ENCODE measurements at places on chromosomes 5 and 9. TPM values are rescaled to one million over a fixed set of nuclear protein-coding genes. Genes with fewer than 3 reads are reported as not detected.

DNA sequence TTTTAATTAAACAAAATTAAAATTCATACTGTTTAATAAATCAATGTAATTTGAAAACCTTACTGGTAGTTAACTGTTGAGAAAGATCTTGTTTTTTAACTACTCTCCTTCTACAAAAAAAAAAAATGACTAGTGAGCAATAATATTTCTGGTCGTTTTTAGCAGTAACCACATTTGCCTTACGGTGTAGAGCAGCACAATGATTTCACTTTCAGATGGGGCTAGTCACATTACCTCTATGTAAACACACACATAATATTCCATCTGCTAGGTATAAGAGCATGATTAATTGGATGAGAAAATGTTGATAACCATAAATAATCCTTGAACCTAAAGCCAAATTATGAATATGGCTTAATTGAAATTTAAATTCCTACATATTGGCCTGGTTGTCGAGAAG lies 198.1 kb downstream of the CHSY3 start:
- no peak for DNase-seq

- DNase-seq = no peak
Observed at GRCh38 chr9:24721621-24722020, 175.9 kb upstream of the IZUMO3 start.

Gene PRR7
- total RNA-seq = 2.5 TPM

DNA sequence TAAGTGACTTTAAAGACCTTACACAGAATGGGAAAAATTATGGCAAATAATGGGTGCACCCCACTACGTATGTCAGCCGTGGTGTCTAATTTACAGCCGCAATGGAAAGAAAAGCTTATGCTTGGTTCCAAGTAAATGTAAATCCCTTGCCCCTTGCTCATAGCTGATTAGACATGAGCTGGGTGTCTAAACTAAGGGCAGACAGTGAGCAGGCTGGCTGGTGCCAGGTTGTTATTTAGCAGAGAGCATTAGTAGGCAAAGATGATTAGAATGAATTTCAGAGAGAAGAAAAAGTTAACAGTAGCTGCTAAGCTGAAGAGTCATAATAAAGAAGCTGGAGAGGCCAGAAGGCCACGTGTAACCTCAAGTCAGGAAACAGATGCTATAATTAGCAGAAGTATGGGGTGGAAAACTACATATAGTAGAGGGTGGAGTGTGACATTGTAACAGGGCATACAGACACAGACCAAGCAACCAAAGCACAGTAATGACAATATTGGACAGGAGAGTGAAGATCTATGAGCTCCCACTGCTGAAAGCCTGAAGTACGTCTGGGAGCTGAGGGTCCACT lies 257.7 kb downstream of the MCTP1 start:
- DNase-seq = no peak

Gene VCAN
- total RNA-seq = 65.8 TPM

Gene OR1J1
- not detected for total RNA-seq

DNA sequence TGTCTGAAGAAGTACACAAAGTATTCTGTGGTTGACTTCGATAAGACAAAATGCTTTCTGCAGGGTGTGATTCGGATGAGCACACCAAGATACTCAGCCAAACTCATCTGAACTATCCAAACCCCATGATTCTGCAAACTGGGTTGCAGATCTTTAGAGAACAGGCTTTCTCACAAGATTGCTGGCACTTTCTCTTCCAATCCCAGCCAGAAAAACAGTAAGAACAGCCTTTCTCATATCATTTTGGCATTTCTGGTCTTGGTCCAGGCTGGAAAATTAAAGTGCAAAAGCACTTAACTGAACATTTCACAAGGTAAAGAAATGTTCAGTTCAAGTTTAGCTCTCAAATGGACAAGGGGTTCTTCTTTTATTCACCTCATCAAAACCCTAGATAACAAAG lies 269.1 kb downstream of the NR2F1-AS1 start:
- DNase-seq = no peak

DNA sequence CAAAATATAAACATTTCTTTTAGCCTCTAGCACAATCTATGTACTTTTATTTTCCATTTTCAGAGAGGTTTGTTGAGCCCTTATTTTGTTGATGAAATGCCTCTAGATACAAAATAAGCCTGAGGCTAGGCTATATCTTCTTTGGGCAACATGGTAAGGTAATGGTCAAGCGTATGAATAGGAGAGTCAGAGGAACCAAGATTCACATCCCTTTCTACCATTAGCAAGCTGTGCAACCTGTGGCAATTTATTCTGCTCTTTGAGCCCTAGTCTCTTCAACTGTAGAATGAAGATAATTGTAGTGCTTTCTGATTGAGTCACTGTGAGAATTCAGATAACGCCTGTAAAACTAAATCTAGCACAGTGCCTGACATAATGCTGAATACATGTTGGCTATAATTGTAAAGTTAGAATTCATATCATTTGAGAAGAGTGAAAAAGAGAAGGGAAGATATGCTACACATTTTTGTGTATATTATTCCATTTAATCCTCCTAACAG lies 412.5 kb downstream of the CCDC171 start:
- no peak for DNase-seq

- DNase-seq = no peak
Observed at GRCh38 chr5:74833537-74834266, 32.5 kb downstream of the FAM169A start.

DNA sequence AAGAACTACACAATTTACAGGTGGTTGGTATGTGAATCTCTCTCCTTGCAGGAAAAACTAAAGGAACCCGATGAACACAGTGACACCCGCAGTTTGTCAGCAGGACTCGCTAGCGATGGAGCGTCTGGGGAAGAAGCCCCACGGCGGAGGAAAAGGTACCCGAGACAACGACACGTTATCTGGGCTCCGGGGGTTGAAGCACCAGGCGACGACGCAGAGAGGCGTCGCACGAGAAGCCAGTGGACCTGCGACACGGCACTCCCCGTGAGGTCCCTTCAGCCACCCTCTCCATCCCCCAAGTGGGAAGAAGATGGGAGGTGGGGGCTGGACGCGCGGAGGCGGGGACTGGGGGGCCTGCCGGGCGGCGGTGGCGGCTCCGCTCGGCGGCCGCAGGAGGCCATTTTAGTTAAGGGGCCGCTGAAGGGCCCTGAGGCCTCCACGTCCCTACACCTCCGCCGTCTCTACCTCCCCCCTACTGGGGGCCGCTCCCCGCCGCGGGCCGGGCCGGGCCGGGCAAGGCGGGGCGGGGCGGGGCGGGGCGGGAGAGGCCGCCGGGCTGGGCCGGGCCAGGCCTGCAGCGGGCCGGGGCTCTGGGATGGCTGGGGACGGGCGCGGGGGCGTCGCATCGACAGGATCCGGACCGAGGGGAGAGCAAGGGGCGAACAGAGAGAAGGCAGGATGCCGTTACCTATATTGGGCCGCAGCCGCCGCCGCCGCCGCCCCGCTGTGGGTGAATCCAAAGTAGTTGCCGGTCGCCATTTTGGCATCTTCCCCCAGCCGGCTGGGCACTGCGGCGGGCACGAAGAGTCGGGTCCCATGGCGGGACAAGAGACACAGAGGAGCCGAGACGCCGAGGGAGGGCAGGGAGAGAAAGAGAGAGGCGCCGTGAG lies 754 bp downstream of the ZFR start:
- peak; percentile 72 for DNase-seq

DNA sequence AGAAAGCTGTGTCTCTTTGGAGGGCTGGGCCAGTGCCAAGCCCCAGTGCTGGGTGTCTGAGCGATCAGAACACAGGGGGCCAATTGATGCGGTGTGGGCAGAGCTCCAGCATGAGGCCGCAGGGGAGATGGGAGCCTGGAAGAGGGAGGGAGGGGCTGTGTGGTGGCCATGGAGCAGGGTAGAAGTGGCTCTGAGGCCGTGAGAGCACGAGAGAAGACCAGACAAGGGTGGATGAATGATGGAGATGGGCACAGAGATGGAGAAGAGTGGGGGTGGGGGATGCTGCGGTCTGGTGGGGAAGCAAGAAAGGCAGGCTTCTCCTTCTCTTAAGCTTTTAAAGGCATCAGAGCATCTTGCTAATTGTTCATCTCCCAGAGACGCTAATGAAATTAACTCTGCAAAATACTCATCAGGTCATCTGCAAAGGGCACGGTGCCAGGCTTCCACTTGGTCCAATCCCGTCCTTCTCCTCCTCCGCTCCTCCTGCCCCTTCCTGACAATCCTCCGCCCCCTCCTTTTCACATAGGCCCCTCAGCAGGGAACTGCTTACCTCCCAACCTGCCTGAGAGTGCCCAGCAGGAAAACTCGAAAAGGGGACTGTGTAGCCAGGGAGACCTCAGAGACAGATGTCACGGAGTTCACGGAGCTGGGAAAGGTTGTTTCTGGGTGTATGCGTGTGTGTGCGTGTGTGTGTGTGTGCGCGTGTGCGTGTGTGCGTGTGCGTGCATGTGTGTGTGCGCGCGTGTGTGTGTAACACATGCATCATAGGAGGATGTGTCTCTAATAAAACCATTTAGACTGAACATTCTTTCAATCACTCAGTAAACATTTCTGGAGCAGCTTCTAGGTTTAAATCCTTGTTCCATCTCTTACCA lies 7.1 kb upstream of the UNC5A start:
- no peak for DNase-seq

Gene SAXO1
- total RNA-seq = not detected

- DNase-seq = no peak
Observed at GRCh38 chr5:58346041-58346440, 113.8 kb downstream of the PLK2 start.

DNA sequence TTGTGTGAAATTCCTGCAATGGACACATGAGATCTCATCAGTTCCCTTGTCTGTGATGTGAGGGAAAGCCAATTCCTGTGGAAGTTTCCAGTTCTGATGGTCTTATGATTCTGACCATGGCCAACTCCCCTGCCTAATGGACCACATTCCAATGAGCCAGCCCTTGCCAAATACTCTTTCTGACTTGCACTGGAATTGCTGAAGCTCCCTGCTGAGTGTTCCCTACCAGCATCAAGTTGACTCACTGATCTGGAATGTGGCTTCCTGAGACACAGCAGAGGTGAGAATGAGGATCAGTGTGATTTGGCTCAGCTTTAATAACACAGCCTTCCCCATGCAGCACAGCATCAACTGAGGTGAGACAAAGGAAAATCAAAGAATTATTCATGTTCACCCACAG lies 427.8 kb downstream of the KDM4C start:
- DNase-seq = no peak

Gene ADAMTS19
- 8.9 TPM for total RNA-seq

GRCh38 chr5:78269088-78269703 lies 25.3 kb downstream of the AP3B1 start:
- DNase-seq = no peak

DNA sequence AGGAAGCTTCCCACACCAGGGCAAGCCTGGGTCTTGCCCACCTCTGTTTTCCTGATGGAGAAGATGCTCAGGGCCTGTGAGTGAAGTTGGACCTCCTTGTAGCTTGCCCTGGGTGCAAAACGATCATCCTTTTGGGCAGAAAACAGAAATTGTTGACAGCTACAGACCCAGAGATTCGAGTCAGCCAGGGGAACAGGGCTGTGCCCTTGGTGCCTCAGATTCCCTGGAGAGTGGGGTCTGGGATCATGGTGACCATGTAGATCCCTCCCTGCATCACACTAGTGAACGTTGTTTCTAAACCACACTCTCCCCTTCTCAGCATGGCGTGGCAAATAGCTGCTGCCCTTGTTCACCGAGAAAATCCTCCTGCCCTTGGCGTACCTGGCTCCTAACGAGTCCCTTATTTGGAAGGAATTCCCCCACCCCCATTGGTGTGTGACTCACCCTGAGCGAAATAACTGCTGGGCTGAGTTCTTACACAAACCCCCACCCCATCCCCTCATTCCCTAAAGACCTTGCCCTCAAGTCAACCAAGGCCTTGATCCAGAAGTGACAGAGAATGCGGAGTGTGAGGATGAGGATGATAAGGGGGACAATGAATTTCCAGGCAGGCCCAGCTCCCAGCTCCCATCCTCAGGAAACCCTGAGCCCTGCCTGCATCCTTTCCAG lies 1.1 kb upstream of the DCANP1 start:
- no peak for DNase-seq

DNA sequence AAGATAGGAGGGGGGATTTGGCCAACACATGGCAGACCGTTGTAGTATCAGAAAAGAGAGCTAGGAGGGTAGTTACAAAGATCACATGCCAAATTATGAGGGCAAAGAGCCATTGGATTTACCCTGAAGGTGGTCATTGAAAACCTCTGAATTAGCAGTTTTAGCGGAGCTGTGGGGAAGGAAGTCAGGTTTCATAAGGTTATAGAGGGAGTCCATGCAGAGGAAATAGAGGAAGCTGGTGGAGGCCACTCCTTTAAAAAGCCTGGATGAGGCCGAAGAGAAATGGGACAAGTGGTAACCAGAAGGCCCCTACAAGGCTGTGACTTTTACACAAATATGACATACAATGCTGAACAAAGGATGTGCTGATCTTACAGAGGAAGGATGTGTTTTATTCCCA lies 13.2 kb downstream of the DOCK8 start:
- no peak for DNase-seq

Gene MRPS27
- 49.2 TPM for total RNA-seq

- DNase-seq = no peak
Observed at GRCh38 chr5:145340099-145340498, 495.0 kb downstream of the PRELID2 start.

DNA sequence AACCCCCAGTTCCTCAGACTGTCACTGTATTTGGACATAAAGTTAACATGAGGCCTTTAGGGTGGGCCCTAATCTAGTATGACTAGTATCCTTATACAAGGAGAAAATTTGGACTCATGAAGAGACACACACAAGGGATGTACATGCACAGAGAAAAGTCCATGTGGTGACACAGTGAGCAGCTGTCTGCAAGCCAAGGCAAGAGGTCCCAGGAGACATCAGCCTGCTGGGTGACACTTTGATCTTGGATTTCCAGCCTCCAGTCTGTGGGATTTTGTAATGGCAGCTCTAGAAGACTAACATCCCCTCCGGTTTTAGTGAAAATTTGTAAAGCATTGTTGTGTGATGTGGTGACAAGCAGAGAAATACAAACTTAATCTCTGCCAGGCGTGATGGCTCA lies 66.1 kb downstream of the RAI14 start:
- DNase-seq = no peak

Gene FBP1
- 8.2 TPM for total RNA-seq

Gene HTR4
- total RNA-seq = 16.1 TPM

Gene PRR16
- total RNA-seq = 5.7 TPM

GRCh38 chr9:108708448-108708847 lies 147.3 kb downstream of the ACTL7B start:
- DNase-seq = peak; percentile 84

DNA sequence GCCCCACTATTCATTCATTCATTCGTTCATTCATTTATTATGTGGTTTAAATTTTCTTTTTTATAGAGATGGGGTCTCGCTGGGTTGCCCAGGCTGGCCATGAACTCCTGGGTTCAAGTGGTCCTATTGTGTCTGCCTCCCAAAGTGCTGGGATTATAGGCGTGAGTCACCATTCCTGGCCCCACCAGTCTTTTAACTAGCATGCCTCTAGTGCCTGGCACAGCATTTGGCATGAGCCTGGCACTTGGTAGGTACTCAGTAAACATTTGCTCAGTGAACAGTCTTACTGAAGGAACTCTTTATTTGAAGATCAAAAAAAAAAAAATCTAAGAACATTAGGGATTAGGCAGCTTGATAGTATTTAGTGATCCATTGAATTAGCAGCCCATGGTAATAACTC lies 98.1 kb downstream of the KDM4C start:
- no peak for DNase-seq

Gene CCL27
- total RNA-seq = not detected
